ENCODE measurements at places on chromosomes 5 and 9. TPM values are rescaled to one million over a fixed set of nuclear protein-coding genes. Genes with fewer than 3 reads are reported as not detected.
A peak's percentile ranks its signal among the peaks of the same experiment; 100 is the strongest.

GRCh38 chr9:131394464-131395156, 724 bp downstream of the PRRC2B start:
- peak; percentile 58 for DNase-seq

- DNase-seq, result peak; percentile 77
Observed at GRCh38 chr5:107671742-107672210, 1.0 kb upstream of the EFNA5 start.

GRCh38 chr5:107213025-107213424, 457.7 kb downstream of the EFNA5 start:
- no peak for DNase-seq

Gene MYOT
- total RNA-seq, result not detected

Gene CD74
- not detected for total RNA-seq

GRCh38 chr9:95425910-95426551, 90.7 kb downstream of the PTCH1 start:
- peak; percentile 21 for DNase-seq

DNA sequence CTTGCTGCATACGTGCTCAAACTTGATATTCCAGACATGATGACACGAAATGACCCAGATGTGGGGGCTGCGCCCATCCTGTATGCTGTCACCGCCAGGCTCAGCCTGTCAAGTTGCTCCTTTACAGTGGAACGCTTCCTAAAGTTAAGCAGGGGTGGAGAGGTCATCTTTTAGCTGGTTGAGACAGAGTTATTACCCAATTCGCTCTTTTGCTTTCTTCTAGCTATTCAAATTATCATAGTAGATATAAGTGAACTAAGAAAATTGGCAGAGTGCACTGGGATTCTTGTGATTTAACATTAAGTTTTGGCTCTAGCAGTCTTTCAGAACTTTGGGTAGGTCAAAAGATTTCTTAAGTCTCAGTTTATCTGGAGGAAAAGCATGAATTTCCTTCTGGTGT, 69.8 kb upstream of the BASP1 start:
- DNase-seq, result no peak

- DNase-seq, result peak; percentile 83
Observed at GRCh38 chr5:83199126-83199525, 121.8 kb downstream of the XRCC4 start.

Gene MARCHF11
- not detected for total RNA-seq

- DNase-seq, result no peak
Observed at GRCh38 chr5:149550268-149550583, 1.0 kb downstream of the CSNK1A1 start.

Gene PCDHB5
- total RNA-seq, result 23.6 TPM

GRCh38 chr5:60675286-60675685, 24.7 kb downstream of the DEPDC1B start:
- DNase-seq, result no peak

Gene IFNK
- total RNA-seq, result not detected

DNA sequence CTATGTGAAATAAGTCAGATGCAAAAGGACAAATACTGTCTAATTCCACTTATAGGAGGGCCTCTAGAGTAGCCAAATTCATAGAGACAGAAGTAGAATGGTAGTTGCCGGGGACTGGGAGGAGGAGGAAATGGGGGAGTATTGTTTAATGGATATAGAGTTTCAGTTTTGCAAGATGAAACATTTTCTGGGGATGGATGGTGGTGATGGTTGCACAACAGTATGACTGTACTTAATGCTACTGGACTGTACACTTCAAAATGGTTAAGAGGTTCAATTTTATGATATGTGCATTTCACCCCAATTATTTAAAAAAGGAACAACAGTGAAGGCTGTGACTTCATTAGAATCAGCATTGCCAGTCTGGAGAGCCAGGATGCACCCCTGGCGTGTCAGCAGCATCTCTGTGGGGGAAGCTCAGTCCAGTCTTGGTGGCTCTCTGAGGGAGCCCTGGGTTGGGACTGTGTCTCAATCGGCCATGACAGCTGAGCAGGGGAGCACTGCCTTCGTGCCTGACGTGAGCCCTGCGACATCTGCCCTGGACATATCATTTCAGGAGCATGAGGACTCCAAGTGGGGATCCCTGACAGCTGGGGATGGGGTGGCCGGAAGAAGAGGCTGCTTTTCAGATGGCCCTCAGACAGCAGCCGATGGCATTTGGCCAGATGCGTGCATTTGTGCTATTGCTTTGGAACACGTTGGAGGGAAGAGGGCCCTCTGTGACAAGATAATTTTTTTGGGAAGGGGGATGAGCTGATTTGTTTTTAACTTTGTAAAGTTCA, 130.8 kb upstream of the STC2 start:
- DNase-seq, result no peak

DNA sequence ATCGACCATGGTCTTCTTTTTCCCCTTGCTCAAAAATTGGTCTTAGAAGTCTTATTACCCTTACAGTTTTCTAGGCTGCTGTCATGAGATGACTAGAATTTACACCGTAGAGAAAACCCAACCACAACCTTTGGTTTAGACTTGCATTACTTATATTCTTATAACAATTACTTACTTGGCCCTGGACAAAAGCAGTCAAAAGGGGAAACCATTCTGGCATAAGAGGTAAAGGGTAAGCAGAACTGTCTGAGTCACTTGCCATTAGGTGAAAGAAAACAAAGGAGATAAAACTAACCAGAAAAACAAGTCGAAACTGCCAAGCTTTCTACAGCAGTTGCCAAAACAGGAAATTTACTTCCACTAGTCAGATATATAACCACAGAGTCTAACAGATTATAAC, 17.9 kb downstream of the TMEM245 start:
- no peak for DNase-seq

GRCh38 chr5:156922207-156922792, 40.7 kb downstream of the TIMD4 start:
- no peak for DNase-seq

Gene RASGEF1C
- not detected for total RNA-seq

DNA sequence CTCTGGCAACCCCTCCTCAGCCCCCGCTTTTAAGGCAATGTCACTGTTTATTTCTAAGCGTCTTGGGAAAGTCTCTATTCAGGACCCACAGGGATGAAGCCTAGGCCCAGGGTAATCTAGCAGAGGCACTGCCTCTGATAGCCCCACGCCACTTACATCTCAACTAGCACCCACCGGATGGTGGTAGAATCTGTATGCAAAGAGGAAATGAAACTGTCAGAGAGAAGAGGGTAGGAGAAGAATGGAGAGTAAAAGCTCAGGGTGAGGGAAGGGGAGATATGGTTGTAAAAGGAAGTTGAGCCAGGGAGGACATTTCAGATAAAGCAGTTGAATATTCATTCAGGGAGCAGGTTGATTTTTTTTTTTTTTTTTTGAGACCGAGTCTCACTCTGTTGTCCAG, 3.0 kb downstream of the FRRS1L start:
- DNase-seq, result no peak

GRCh38 chr5:174844971-174845370, 120.6 kb downstream of the MSX2 start:
- no peak for DNase-seq

DNA sequence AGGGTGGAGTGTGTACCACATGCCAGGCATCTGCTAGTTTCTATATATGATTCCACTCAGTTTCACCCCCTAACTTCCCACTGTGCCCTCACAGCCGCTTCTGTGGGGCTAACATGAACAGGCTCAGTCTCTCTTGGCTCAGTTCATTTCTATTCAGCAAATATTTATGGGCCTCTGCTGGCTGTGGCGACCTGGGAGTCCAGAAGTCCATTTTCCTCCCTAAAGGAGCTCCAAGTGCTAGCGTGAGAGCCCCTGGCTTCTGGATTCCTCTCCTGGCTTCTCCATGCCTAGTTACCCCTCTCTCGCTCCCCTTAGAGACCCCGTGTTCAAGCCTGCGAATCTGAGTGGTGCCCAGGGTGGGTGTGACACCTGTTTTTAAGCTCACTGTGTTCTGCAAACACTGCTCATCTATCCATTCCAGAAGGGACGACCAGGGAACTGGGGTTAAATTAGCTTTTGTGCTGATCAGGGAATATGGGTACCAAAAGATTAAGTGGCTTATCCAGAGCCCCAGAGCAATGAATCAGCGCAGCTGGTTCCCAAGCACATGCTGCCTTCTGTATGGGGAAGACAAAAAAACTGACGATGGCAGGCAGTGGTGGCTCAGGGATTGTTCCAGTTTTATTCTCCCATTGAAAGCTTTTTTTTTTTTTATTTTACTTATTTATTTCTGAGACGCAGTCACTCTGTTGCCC, 57.6 kb downstream of the HMCN2 start:
- no peak for DNase-seq

Gene OCLN
- total RNA-seq, result 14.1 TPM

Gene CCL27
- total RNA-seq, result not detected

GRCh38 chr5:125683669-125684068, 739.5 kb upstream of the GRAMD2B start:
- DNase-seq, result no peak

DNA sequence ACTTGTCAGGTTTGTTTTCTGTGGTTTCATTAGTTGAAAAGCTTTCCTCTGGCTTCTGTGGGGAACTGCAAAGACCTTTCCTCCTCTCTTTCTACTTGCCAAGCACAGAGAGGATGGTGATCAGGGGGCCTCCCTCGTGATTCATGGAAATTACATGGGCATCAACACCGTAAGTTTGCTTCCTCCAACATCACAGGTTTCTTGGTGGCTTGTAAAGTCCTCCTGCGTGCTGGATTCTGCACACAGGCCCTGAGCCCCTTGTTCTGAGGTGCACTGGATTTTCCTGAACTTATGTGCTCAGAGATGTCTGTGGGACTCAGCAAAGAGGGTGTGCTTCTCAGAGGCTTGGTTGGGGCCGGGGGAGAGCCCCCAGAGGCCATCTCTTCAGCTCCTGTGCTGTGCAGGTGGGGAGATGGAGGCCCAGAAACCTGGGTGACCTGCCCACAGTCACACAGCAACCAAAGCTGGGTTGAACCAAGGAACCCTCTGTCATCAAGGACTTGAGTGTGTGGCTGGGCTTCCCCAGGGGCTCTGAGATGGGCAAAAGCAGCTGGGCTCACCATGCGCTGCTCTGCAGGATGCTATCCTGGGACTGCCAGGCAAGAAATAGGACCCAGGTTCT, 36.5 kb downstream of the RGS3 start:
- no peak for DNase-seq

Gene IFNA5
- not detected for total RNA-seq

Gene AHRR
- total RNA-seq, result 2.2 TPM

DNA sequence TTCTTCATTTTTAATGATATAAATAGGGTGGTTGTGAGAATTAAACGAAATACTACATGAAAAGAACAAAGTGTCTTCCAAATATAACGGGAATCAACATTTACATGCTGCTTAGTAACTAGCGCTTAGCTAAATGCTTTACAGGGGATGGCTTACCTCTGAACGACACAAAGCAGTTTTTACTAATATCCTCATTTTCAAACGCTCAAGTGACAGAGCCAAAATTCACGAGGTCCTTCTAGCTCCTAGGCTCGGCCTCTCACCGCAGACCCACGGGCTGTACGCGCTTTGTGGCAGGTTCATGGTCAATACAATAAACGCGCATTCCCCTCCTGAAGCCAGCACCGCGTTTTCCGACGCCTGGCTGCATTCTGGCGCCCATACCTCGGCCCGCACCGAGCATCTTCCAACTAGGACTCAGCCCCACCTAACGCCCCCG, 442 bp downstream of the ZNF510 start:
- no peak for DNase-seq

- DNase-seq, result no peak
Observed at GRCh38 chr9:13165236-13165945, 114.1 kb downstream of the MPDZ start.
